RPMI8226 (cell line): ENCODE measurements at places on chromosomes 5 and 9.

GRCh38 chr5:16418471-16418922, 47.1 kb downstream of the ZNF622 start:
- DNase-seq, result no peak

- no peak for DNase-seq
Observed at GRCh38 chr5:155258161-155258560, 244.6 kb downstream of the KIF4B start.

DNA sequence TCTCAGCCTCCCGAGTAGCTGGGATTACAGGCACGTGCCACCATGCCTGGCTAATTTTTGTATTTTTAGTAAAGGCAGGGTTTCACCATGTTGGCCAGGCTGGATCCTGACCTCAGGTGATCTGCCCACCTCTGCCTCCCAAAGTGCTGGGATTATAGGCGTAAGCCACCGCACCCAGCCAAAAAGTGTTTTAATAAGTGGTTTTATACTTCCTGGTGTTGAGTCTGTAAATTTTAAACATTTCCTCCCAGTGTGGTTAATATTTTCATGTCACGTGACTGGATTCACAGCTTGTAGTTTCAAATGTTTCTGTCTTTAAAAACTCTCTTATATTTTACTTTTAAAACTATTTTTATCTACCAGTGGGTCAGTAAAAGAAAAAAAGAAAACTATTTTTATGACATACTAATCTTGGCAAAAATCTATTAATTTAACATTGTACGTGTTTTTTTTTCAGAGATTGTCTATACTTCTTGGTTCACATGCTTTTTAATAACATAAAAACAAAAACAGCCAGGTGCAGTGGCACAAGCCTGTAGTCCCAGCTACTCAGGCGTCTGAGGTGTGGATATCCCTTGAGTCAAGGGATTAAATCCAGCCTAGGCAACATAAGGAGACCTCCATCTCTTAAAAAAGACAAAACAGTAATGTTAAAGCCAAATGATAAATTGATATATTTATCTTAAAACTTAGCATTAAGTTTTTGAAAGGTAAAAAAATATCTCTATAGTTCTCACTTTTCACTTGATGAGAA, 117.1 kb downstream of the DMXL1 start:
- DNase-seq, result no peak

DNA sequence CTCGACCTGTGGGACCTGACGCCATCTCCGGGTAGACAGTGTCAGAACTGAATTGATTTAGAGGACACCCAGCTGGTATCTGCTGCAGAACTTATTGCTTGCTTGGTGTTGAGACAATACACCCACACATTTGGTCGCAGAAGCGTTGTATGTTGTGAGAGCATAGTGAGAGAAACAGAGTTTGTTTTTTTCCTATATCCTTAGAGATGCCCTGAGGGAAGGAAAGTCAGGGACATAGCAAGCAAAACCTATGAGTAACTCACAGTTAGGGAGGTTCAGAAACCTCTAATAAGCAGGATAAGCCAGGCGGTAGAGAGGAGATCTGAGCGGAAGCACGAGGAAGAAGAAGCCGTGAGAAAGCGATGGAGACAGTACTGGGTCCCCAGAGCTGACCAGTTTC, 59.8 kb downstream of the PTCD2 start:
- no peak for DNase-seq

DNA sequence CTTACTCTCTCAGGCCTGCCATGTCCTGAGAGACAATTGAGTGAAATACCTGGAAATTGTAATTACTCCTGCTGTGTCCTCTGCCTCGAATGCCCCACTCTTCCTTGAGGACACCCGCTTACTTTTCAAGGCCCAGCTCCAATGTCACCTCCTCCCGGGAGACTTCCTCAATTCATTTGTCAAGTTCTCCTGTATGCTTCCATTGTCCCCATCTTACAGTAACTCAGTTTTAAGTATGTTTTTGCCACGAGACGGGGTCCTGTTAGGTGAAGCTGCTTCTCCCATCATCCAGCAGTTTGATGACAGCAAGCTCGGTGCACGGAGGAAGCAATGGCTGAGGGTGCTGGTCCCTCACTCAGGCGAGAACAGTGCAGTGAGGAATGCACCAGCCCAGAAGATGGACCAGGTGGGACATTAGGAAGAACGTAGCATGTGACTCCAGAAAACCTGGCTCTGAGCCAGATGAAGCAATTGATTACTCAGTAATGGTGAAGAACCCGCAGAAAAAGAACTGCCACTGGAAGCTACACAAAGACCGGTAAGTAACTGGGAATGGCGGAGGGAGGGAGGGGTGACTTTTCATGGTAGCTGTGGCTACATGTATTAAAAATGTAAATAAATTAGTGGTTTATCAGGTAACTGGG, 274.8 kb downstream of the DENND1A start:
- no peak for DNase-seq

DNA sequence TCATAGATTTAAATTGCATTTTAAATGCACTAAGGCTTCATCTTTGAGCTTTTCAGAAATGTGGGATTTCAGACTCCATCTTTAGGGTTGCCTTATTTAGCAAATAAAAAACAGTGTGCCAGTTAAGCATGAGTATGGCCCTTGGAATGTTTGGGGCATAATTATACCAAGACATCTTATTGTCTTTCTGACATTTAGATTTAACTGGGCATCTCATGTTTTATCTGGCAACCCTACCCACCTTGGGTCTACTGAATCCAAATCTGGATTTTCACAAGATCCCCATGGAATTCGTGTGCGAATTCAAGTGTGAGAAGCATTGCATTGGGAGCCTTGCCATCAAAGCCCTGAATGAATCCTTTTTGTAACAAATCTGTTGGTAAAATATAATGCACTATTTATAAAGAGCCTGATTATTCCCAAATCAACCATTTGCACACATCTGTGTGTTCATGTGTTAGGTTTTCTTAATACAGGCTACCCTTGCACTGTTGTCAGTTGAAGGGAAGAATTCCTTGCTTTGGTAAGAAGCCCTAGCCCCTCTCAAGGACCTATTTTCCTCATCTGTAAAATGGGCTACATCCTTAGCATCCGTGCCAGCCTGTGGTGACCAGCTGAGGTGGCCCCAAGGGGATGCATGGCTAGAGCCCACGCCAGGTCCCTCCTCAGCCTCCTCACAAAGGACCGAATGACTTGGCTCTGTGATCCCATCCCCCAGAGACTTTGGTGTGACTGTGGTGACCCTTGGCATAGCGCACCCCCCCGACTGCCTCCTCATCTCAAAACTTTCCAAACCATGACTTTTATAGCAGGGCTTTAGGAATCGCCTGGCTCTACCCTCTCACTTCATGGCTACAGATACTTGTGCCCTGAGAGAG, 8.1 kb downstream of the GSN start:
- no peak for DNase-seq

DNA sequence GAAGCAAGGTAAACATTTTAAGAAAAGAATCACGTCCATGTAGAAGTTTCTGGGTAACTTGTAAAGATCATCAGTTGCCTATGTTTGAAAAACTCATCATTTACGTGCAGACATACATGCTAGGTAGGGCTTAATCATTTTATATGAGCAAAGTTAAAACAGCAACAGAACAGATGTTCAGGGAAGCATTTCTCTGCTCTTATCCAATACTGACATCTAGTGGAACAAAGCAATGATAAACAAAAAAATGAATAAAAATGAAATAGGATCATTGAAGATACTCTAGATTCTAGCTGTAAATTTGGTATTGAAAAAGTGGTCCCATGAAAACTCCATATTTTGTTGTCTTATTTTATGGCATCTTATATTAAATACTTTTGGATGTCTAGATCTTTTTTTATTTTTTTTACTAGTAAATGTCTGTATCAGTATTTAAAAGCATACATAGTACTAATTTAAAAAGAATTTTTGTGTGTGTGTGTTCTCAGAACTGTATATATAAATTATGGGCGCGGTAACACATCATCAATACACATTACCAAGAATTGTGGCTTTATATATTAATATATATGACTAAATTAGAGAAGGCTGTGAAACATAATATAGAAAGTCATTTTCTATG, 1050.2 kb downstream of the CDH12 start:
- no peak for DNase-seq

DNA sequence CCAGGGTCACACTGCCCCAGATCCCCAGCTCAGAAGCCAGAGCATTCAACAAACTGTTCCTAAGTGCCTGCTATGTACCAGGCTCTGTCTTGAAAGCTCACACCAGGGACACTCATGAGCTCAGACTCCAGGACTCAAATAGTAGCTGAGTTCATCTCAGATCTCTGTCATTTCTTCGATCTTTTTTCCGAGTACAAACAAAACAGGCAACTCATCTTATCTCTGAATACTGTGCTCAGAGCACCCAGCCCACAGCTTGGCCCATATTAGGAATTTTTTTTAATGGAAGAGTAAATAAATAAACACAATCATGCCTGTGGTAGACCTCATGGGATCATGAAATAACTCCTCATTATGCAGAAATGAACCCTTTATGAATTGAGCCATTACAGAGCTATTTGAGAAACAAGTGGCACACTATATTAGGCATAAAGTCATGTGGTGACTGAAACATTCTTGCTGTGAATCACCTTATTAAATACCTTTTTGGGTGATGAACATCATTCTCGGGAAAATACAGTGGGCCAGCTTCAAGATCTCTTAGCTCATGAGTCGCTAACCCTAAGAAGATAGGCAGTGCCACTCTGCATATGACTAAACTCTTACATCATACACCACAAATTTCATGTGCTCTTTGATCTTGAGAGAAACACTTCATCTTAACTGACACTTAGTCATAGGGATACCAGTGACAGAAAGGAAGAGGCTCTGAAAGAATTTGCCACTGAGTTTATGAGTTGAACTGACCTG, 9.9 kb downstream of the SH3RF2 start:
- DNase-seq, result no peak

DNA sequence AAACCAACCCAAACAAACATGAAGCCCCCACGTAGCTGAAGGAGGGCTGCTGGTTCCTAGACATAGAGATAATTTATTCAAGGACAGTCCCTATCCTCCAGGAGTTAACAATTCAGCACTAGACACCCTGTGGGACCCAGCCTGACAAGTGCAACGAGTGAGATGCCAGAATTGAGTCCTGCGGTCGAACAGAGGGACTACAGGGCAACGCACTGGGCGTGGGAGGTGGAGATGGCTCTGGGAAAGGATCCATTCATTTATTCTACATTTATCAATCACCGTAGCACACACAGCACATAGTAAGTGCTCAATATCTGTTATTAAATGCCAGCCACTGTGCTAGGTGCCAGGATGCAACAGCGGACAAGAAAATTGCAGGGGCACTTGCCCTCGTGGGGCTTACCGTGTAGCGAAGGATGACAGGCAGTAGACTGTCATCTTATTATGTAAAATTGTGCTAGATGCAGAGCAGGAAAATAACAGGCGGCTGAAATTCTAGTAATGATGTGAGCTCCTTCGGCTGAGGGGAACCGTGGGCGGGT, 855 bp upstream of the ARHGAP26 start:
- no peak for DNase-seq

DNA sequence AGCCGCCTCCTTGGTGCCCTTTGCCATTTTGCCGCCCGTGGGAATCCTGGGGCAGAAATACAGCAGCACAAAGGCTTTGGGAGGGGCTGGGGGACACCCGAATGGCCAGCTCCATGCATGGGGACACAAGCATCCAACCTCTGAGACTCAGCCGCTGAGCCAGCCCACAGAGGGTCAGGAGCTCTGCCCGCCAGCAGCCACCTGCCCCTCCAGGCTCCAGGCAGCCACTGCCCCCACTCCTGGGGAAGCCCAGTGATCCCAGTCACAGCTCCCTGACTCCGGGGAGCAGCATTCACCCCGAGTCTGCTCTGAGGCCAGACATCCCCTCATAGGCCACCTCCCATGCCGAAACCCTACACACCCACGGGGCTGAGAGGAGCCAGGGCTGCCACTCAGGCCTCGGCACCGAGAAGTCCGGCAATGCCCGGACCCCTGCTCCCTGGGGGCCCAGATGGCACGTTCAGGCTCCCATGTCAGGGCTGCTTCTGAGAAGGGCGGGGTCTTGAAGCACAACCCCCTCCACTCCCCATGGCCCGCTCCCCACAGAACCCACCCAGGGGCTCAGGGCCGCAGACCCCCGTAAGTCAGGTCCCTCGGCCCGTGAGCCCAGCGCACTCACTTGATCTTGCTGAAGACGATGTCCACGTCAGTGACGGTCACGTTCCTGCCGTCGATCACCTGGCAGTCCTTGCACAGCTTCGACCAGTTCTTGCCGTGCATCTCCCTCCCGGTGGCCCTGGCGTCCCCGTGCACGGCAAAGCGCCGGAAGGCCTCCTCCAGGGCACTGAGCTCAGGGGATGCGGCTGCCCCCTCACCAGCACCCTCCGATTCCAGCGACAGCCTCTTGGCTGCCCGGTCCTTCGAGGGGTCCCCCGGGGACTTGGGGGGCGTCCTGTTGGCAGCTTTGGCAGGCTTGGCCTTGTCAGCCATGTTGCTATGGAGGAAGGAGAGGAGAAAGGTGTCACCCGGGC, 15.7 kb downstream of the TPPP start:
- no peak for DNase-seq

DNA sequence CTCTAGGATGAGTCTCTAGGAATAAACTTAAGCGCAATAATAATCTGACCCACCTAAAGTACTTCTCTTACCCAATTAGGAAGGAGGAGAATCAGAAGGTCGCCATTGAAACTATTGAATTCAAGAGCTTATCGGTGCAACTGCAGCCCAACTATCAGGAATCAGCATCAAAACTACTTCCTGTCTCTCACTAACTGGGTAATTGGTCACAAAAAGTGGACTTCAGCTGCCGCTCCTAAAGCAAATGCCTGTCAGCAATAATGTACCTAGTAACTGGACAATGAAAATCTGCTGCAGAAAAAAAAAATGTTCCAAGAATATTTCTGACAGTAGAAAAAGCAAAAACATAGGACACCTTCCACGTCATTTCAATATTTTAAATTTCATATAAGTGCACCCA, 3.3 kb downstream of the OR1L8 start:
- no peak for DNase-seq

- DNase-seq, result no peak
Observed at GRCh38 chr5:167725741-167726140, 565.7 kb upstream of the WWC1 start.

DNA sequence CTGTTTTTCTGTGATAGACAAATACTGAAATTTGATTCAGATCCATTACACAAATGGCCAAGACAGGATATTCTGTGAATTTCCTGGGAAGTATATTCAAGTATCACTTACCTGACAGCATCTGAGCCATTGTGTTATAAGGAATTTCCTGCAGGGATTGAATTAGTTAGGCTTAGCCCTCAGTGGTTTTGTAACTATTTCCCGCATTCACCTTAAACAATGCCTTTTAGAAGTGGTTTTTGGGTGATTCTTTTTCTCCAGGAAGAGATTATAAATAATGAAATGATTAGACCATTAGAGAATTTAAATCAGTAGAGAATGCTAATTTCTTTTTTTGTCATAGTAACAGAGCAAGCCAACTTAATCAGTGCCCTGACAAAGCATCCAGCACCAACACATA, 30.6 kb downstream of the ITGA1 start:
- no peak for DNase-seq

DNA sequence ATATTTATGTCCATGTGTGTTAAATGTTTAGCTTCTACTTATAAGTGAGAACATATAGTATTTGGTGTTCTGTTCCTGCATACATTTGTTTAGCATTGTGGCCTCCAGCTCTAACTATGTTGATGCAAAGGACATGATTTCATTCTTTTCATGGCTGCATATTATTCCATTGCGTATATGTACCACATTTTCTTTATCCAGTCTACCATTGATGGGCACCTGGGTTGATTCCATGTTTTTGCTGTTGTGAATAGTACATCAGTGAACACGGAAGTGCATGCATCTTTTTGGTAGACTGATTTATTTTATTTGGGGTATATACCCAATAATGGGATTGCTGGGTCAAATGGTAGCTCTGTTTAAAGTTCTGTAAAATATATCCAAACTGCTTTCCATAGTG, 359.0 kb downstream of the SLCO4C1 start:
- no peak for DNase-seq
